ENCODE measurements at places on chromosomes 7 and 10.
A peak's percentile ranks its signal among the peaks of the same experiment; 100 is the strongest.

DNA sequence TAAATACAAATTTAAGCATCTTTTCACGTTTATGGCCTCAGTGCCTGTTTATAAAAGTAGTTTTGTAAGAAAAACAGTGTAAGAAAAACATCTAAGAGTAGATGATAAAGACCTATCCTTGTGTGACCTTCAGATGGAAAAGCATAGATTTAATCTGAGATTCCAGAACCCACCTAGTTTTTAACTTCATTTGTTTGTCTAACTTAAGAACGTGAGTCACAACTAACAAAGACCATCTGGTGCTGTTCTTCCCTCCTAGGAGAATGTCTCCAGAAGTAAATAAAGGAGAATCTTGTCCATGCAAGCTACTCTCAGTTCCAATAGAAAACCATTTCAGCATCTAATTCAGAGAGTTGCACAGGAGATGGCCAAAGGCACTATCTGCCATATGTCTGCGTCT is 265.4 kb upstream of the C7orf33 start:
- DNase-seq: no peak

GRCh38 chr7:8290645-8291308 is 28.8 kb upstream of the ICA1 start:
- no peak for DNase-seq

- DNase-seq: no peak
Measured at GRCh38 chr10:110171032-110171431, 36.4 kb upstream of the MXI1 start.

- DNase-seq: no peak
Measured at GRCh38 chr10:22321924-22322640, 1.2 kb downstream of the BMI1 start.

DNA sequence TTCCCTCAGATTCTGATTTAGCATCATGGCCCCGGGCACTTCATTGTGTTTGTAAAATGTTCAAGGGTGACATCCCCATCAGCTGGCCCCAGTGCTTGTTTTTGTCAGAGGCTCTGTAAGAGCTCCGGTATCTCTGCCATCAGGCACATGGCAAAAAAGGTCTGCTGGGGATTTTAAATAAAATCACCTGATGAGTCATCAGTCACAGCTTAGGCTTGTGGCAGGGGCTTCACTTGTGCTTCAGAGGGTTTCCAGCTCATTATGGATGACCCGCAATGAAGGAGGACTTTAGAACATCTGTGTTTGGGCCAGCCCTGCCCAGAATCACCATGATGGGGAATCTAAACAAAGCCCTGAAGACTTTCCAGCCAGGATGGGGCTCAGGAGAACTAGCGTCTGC is 259.9 kb downstream of the ZEB1 start:
- no peak for DNase-seq

- DNase-seq: no peak
Measured at GRCh38 chr7:51065766-51066165, 250.8 kb downstream of the COBL start.

GRCh38 chr10:125123476-125124114 is 36.8 kb downstream of the CTBP2 start:
- DNase-seq: no peak

GRCh38 chr10:30028006-30028737 is 31.2 kb downstream of the JCAD start:
- no peak for DNase-seq

GRCh38 chr7:120792091-120792860 is 65.7 kb downstream of the TSPAN12 start:
- peak; percentile 45 for DNase-seq

DNA sequence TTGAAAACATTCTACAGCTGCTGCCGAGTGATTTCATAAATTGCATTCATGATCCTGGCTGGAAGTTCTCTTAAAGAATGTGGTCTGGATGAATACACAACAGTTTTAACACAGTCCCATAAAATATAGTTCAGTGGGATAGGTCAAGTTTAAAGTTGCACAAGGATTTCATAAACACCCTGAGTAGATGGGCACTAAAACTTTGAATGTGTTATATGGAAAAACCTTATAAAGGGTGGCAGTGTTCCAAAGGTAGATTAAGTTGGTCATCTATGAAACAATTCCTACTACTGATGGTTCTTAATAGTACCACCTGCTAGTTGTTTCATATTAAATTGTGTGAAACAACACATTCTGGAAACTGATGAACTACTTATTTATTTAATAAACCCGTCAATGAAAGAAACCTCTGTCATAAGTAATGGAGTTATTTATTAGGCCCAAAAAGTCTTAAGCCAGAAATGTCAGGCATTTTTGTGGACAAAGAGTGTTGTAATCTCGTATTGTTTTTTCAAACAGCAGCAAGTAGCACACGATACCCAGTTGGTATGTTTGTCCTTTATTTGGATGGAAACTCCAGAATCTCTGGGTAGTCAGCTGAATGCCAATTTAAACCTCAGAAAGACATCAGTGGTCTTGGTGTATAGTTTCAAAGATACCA is 14.3 kb upstream of the RPA3 start:
- DNase-seq: no peak

DNA sequence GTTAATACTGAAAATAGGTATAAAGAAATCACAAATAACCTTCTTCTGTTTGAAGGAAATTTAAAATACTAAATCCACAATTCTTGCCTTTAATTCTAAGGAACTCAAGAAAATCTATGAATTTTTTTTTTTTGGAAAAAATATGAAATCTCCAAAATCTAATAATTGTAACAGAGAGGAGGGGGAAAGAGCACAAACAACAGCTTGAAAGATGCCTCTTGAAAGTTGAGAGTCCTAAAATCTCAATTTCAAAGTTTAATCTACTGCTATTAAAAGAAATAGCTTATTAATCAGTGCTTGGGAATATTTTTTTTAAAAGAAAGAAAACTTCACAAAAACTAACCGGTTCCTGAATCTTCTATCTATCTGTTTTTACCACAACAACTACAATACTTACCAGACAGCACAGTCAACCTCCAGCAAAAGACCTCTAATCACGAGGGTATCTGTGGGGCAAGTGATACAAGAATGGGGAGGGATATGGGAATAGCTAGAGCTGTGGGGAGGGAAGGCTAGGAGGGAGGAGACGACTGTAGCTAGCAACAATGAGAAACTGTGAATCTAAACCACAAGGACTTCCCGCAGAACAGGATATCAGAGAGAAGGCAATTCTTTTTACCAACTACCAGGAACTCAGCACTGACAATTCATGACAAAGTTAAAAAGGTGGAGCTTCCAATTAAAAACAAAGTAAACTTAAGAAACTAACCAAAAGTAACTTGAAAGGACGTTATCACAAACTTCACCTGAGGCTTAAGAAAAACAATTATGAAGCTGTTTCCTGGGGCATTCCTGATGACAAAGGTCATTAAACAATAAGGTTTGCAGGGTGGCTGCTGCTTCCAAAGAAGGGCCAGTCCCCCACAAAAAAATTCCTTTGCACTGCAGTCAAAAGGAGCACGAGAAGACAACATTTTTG is at the start of gene USP54:
USP54 (minus strand) TSS at position 462 of the 919 bp plus-strand sequence. CDS start 15,684 bp downstream, outside the sequence.
- no peak for DNase-seq

GRCh38 chr7:11427686-11428273 is 404.2 kb downstream of the THSD7A start:
- no peak for DNase-seq

DNA sequence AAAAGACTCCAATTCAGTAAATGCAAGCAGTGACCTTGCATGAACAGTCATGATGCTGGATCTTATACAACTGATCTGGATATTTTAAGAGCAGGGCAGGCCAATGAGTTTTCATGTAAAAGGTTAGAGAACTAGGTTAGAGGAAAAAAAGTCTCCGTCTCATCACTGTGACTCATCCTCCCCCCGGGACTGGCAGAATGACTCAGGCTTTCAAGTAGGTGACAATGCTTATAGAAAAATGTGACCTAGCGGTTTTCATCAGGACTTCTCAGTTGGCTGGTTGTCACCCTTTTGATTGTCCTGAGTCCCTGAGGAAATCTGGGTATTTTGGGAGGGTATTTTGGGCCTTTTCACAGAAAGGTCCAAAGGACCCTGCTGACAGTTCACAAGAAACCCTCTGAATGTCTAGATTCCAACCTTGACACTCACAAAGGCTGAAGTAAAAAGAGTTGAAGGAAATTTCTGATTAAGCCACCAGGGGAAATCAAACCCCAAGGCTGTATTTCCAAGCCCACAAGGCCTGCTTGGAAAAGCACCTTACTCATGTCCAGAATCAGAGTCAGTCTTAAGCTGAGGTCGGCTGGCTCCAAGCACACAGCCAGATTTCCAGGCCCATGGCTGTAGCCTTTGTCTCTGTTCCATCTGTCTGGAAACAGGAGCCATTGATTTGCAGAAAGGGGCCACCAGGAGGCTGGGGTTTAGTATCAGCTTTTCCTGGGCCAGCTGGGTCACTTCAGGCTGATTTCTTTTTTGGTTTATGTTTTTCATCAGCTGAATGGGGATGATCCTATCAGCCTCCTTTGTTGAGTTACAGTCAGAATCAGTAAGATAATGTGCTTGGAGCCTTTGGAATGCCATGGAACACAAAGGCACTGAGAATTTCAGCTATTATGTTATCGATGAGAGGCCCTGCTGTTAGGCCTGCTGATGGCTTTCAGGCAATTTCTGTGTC is 226.4 kb upstream of the HABP2 start:
- no peak for DNase-seq

DNA sequence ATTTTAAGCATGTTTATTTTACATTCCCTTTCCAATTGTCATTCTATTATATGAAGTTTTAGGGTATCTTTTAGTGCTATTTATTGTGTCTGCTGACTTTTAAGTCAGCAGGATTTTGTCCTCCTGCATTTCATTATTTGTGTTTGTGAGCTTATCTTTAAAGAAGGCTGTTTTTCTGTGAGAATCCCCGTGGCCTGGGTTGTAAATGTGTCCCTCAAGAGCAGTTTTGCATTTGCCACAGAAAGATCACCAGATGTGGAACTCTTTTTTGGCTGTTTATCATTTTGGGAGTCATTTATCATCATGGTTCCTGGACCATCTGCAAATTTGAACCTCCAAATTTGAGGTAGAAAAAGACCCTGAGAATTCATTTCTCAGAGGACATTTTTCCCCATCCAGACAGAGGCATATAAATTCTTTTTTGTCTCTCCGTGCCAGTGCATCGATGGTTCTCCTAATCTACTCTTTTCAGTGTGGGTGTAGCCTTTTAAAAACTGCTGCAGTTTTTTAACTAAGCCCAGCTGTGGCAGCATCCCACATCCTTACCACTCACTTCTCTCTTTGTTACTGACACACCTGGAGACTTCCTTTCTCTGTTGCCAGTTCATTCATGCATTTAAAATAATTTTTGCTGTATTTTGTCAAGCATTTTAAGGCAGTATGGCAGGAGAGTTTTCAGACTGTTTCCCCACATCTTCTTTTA is 20.1 kb upstream of the MTURN start:
- no peak for DNase-seq

DNA sequence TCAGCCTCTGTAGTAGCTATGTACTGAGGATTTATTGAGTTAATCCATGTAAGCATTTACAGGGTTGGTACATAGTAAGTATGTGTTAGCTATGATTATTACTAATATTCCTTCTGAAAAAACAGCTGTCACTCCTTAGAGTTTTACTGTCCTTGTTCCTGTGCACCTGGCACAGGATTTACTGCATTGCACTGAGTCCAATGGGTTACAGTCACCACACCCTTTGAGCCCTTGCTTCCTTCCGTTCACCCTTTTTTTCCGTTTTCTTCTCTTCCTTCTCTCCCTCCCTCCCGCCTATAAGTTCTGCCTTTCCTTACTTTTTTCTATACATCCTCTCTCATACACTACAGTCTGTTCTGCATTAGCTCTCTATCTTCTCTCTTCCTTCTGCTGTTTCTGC is 12.5 kb upstream of the CDK6 start:
- DNase-seq: no peak

DNA sequence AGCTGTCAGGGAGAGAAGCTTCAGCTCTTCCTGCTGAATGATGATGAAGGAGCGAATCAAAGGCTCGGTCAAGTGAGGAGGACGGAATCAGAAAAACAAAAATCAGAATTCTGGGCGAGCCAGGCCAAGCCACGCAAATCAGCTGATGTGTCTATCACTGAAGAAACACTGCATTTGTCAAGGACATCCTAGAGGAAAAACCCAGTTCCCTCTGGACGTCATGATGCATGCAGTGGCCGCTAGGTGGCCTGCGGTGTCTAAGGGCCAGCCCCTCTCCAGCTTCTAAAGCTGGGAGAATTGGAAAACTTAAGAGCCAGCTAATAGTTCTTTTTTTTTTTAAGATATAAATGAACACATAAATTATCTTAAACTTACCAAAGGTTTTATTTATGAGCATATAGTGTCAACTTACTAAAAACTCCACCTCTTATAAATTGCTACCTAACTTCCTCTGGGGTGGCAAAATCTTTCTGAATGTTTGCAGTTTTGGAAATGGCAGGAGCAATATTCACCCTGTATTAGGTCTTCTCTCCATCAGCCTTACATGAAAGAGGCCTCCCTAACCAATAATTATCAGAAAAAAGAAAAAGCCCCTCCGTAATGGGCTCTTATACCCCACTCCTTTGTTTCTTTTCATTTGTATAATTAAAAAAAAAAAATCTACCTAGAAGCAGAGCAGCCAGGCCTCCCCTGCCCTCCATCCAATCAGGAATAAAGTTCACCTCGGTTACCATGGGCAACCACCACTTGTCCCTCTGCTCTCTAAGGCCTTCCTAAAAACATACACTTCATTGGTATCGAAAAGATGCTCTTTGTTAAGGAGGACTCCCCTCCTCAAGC is 186.8 kb downstream of the USP6NL start:
- DNase-seq: peak; percentile 6

DNA sequence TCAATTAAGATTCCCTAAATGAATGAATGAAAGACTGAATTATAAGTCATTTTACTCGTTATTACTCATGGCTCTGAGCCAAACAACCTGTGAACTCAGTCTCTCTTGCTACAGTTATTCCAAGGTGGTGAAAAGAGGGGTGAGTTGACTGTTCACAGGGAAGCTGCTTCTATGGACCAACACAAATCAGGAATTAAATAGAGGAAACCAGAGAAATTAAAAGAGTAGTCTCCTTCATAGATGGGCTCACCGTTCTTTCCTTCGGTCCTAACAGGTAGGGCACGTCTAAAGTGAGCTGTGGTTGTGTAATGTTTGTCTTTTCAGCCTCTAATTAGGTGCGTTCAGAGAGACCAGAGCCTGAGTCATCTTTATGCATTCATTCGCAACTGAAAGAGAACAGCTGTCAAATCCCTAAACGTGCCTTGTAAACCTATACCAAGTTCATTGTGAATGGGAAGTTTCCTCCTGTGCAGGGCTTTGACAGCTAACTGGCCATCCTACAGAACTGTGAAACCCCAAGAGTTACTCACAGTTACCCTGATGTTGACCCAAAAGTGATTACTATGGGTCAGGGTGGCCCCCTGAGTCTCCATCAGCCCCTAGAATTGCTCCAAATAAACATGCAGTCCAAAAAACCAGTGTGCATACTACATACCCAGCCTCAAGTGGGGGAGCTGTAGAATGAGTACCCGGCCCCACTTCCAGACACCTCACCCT is 18.2 kb upstream of the C10orf53 start:
- DNase-seq: no peak

GRCh38 chr10:130986846-130987245 is 324.7 kb downstream of the TCERG1L start:
- no peak for DNase-seq

All from nucleus accumbens (tissue), 56 donors.